ENCODE measurements at places on chromosomes 16 and 17. TPM values are rescaled to one million over a fixed set of nuclear protein-coding genes. Genes with fewer than 3 reads are reported as not detected.

The CEP112 gene
- total RNA-seq, result 5.9 TPM

The NDUFB10 gene
- 287 TPM for total RNA-seq

The ZP2 gene
- not detected for total RNA-seq

The CPNE2 gene
- 27.5 TPM for total RNA-seq

The TEX2 gene
- total RNA-seq, result 22.6 TPM

The NPIPA7 gene
- total RNA-seq, result 4.0 TPM

DNA sequence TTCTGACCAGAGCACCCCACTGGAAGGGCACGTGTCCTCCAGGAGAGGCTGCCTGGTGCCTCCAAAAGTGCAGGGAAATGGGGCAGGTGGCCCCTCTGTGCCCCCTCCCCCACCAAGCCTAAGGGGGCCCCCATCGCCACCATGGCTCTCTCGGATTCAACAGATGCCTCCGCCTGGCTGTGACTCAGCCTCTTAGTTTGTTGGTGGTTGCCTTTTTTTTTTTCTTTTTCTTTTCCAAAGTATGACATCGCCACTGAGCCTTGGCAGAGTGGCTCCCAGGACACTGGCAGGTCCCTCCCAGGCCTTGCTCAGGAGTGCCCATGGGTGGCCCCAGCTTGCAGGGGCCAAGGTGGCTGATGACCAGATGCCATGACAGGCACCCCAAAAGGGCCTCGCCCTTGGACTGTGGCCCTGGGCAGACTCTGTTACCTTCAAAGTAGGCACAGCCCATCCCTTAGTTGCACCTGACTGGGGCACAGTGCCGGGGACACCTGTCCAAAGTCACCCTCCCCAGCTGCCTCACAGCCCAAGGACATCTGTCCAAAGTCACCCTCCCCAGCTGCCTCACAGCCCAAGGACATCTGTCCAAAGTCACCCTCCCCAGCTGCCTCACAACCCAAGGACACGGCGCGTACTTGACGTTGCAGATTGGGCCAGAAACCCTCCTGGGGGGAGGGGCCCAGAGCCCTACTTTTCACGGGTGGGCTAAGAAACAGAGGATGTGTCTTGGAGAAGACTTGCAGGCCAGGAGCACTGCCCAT is 29.6 kb downstream of the NPTX1 start:
- peak; percentile 20 for DNase-seq

GRCh38 chr16:49275050-49275730 is 6.4 kb downstream of the CBLN1 start:
- DNase-seq, result no peak

DNA sequence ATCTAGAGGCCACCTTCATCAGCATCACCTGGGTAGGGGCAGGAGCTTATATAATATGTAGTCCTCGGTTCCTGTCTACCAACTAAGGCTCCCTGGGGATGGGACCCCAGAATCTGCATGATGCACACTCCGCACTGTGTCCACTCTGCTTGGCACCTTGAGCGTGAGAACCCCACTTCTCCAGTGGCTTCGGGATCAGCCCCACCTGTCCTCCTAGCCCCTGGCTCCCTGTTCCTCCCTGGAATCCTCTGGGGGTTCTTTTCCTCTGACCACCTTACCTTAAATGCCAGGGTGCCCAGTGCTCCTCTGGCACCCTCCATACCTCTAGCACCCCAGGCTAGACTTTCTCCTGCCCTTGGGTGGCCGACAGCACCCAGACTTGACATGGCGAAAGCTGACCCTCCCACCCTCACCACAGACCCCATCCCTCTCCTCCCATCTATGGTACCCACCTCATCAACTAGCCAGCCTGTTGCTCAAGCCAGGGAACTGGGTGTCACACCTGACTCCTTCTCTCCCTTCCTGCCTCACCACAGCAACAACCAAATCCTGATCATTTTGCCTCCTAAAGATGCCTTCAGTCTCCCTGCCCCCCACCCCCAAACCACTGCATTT is 2.8 kb upstream of the NXPH3 start:
- DNase-seq, result no peak

DNA sequence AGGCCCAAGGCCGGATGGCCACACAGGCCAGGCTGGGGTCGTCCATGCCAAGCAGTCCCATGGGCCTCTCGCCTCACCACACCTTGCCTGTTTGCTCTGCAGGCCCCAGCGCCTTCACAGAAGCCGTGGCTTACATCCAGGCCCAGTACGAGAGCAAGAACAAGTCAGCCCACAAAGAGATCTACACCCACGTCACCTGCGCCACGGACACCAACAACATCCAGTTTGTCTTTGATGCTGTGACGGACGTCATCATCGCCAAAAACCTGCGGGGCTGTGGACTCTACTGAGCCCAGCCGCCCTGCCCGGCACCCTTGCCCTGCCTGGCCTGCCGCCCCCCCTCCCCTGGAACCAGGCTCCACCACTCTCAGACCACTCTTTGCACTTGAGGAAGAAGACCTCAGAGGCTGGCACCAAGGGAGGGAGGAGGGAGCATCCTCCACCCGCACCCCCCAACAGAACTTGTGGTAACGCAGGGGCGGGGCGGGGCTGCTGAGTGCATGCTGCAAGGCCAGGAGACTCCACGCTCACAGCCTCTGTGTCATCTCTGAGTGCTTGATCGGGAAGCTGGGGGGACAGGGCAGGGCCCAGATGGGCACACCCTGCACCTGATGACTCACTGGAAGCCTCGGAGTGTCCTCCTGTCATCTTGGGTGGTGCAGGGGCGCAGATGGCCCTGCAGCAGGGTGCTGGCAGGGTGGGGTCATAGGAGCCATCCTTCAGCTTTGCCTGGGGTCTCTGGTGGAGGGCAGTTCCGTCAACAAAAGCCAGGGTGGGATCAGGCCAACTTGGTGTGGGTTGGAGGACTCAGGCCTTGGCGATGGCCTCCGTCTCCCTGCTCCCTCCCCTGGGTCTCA is 81.5 kb downstream of the AMFR start:
- DNase-seq, result no peak

- peak; percentile 99 for DNase-seq
Observed at GRCh38 chr17:67421869-67422273, 44.8 kb downstream of the PITPNC1 start.

- DNase-seq, result peak; percentile 85
Observed at GRCh38 chr17:15257258-15257788, 7.8 kb downstream of the PMP22 start.

DNA sequence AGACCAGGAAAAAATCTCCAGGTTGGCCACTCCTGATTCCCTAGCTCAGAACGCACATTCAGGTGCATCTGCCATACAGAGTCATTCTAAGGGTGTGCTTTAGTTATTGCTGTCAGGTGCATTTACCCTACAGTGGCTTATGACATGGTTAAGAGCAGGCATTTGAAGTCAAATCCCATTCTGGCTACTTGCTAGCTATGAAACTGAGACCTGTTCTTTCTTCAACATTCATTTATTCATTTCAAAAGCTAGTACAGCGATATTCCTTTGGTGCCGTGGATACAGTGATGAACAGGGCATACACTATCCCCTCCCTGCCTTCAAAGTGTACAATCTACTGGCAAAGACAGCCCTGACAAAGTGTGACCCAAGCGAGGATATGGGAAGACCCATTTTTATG is 508.3 kb downstream of the NPIPA7 start:
- DNase-seq, result no peak

GRCh38 chr17:72771734-72772133 is 320.8 kb downstream of the SLC39A11 start:
- DNase-seq, result no peak

- no peak for DNase-seq
Observed at GRCh38 chr16:4597174-4597573, 17.5 kb downstream of the UBALD1 start.

DNA sequence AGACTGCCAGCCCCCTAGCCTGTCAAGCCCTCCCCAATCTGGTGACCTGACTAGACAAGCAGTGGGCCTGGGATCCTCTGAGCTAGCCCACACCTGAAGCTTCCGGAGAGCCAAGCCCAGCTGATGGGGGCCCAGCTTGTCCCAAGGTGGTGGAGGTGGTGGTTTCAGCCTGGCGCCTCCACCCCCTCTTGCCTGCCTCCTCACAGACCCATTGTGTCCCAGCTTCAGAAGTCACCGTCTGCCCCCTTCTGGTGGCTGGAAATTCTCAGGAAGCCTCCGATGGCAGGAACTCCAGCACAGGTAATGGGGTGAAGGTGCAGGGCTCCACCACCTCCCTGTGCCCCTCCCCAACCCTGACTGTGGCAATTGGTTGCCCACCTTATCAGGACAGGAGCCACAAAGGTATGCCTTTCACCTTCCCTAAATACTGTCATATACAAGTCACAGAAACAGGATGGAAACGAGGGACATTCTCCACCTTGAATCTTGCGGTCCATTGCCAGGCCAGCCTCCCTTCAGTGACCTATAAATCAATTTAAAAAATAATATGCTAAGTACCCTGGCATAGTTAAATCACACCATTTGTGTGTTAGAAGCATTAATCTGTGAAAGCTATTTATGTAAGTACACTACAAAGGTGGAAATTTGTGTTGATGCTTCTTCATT is 66.0 kb upstream of the ZNF423 start:
- DNase-seq, result peak; percentile 42

- no peak for DNase-seq
Observed at GRCh38 chr17:59493867-59494266, 71.5 kb upstream of the DHX40 start.

DNA sequence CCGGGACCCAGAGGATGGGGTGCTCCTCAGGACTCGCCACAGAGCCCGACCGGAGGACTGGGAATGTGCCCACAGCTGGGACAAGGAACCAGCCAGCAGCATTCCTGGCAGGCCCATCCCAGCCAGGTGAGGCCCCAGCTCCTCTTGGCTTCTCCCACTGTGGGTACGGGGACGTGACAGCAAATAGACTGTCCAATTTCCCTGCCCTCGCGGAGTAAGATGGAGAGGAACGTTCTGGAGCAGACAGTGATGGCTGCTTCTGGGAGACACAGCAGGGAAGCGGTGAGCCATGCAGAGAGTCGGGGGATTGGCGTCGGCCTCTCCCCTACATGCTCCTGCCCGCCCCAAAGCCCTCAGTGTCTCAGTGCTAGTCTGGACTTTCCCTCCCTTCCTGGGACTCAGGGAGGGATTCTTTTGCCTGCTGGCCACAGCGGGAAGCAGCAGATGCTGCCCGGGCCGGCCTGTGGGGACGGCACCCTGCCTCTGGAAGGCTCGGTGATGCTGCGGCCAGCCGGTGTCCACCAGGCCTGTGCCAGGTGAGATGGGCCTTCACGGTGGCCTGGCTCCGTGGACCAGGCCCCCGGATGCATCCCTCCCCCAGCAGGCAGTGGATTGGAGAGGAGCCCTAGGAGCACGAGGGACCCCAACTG is 89.1 kb downstream of the SEC14L1 start:
- no peak for DNase-seq

Measured in M059J (cell line).